ENCODE measurements at places on chromosomes 1 and 21. TPM values are rescaled to one million over a fixed set of nuclear protein-coding genes. Genes with fewer than 3 reads are reported as not detected.

Gene IGSF5
- not detected for total RNA-seq

Gene TMCO4
- total RNA-seq: 8.9 TPM

Gene EDARADD
- total RNA-seq: not detected

Gene APCS
- total RNA-seq: not detected

Gene NBPF1
- 36.2 TPM for total RNA-seq

Gene S100A14
- total RNA-seq: 0.30 TPM

Gene SAMSN1
- total RNA-seq: not detected

Gene BSND
- not detected for total RNA-seq

Gene TDRD10
- not detected for total RNA-seq

Gene LRRN2
- total RNA-seq: 0.12 TPM

Data from smooth muscle cell of the coronary artery (primary cell).